ENCODE measurements at places on chromosomes 12 and 14.

DNA sequence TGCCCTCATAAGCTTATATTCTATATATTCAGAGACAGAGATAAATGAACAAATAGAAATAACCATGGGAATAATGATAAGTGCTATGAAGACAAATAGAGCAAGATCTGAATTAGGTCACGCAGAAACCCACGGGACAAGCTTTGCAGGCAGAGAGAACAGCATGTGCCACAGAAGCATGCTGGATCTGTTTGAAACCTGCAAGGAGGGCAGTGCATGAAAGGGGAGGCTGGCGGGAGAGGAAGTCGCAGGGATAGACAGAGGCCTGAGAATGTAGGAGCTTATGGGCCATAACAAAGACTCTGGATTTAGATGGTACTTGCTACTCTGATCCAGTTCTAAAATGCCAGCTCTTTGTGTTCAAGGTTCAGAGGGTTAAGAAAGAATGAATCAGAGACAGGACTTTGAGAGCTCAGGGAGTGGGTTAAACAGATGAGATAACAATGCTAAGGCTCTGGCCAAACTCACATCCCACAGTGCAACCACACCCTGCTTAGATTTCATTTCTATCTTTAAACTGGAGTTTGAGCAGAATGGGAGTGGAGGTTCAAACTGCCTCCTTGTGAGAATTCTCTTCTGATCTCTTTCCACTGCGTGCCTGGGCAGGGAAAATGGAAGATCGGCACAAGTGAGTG, 49.2 kb upstream of the PPP1R12A start:
- H3K4me1 ChIP-seq: peaks cover 7% of the 10 kb centered on the region
- DNase-seq: peak; percentile 48
- H3K27me3 ChIP-seq: no peaks in the 10 kb centered on the region
- no peak overlapping the region for H3K27ac ChIP-seq
- H3K36me3 ChIP-seq: no peaks in the 10 kb centered on the region

- DNase-seq: peak; percentile 55
- no peaks in the 10 kb centered on the region for H3K36me3 ChIP-seq
- H3K27me3 ChIP-seq: no peaks in the 10 kb centered on the region
- no peak overlapping the region for H3K4me3 ChIP-seq
Observed at GRCh38 chr14:92960706-92961566, 38.0 kb downstream of the CHGA start.

DNA sequence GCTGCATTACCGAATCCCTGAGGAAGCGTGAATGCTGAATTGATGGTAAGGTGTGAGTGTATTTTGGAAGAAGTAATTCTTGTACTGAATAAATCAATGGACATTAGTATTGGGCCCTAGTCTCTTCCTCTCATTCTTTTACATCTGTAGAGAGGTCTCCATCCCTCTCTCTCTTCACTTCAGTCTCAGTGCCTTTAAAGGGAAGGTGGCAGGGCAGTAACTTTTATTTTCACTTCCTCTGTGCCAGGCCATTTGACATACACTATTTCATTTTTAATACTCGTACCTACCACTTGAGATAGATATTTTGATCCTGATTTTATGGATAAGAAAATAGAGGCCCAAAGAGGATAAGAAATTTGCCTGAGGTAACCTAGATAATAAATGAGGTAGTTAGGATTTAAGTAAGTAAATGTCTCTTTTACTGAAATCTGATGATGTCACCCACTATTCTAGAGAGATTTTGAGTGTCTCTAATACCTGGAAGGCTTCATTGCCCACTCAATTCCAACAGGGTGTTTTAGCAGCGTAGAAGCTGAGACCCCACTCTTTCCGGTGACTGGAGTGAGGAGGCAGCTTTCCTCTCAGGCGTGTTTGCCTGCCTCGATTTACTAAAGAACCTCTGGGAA, 177.9 kb upstream of the PRICKLE1 start:
- H3K4me3 ChIP-seq: no peak overlapping the region
- no peak overlapping the region for H3K27ac ChIP-seq
- H3K27me3 ChIP-seq: no peaks in the 10 kb centered on the region

- no peak for DNase-seq
- no peak overlapping the region for H3K4me3 ChIP-seq
- H3K36me3 ChIP-seq: peaks cover 7% of the 10 kb centered on the region
- no peaks in the 10 kb centered on the region for H3K27me3 ChIP-seq
Observed at GRCh38 chr12:2112401-2112800, 59.6 kb downstream of the CACNA1C start.

DNA sequence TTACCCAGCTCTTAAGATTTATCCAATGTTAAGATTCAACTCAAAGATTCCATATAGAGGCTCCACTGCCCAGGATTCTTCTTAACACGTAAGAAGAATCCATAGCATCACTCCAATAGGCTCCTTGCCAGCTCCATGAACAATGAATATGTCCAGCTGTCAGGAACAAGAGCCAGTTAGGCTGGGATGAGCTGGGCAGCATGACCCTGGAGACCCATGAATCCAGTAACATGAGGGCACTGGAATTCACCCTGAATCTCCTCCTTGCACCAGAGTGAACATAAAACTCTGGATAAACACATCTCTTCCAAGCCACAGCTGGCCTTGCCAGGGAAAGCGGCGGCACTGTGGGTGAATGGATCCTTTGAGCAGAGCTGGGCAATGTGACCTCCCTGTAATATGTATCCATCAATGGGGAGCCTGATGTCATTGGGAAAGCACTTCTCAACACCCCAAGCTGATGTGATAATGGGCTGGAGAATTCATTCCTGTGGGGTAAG, 24.4 kb upstream of the TC2N start:
- no peak for DNase-seq
- no peak overlapping the region for H3K4me3 ChIP-seq
- peaks cover 46% of the 10 kb centered on the region for H3K36me3 ChIP-seq
- no peak overlapping the region for H3K27ac ChIP-seq
- peaks cover 2% of the 10 kb centered on the region for H3K4me1 ChIP-seq
